ENCODE measurements at places on chromosomes 16 and 17. TPM values are rescaled to one million over a fixed set of nuclear protein-coding genes. Genes with fewer than 3 reads are reported as not detected.

- no peak for DNase-seq
Measured at GRCh38 chr16:85376292-85377095, 236.6 kb upstream of the GSE1 start.

- DNase-seq: no peak
Measured at GRCh38 chr16:59148769-59149155, 414.6 kb upstream of the GOT2 start.

Gene GCGR
- total RNA-seq: not detected

Gene FOXJ1
- total RNA-seq: not detected

DNA sequence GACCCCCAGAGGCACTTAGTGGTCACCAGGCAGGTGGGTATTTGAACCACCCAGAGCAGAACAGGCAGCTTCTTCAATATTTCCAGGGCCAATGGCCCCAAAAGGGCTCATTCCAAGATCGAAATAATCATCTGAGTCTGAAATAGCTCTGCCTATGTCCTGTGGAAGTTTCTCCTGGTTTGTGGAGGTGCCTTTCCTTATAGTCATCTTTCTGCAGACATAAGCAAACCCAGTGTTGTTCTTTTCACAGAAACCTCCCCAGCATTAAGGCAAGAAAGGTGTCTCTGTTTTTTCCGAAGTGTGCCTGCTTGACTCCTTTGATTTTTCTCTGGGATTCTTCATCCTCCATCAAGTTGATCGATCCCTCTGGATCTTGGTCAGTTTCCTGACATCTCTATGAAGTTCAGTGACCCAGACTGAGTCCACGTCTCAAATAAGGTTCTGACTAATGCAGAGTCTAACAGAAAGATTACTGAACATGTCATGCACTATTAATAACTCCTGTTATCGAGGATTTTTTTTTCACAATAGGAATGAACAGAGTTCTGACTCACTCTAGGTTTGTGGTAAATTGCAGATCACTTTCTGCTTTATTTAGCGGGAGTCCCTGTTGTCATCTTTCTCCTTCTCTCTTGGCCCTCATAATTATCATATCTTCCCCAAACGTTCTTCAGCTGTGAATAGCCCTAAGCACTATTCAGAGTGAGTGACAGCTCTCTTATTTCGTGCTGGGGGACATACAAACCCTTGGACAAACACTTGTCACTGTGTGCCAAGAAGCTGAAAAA, 1.5 kb downstream of the LRRC3C start:
- DNase-seq: peak; percentile 92

DNA sequence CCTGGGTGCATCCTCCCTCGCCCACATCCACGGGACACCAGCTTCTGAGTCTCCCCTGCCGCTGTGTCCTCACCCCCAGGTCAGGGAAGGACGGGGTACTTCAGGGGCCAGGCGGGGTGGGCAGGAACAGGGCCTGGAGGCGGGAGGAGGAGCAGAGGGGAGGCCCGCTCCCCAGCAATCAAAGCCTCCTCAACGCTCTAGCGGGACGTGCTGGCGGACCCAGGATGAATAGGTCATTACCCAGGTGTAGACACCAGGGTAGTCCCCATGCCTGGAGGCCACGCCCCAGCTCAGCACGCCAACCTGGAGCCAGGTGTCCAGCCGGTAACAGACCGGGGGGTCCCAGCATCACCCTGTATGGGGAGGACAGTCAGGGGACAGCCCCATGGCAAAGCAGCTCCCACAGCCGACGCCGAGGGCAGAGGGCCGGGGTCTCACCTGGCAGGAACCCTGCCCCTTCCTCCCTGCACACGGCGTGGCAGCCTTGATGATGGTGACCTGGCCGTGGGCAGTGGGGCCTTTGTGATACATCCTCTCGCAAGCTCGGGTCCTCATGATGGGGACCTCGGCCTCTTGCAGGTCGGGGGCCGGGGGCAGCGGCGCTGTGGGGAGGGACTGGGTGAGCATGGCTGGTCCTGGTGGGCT, 24.2 kb downstream of the TPSD1 start:
- DNase-seq: no peak

- no peak for DNase-seq
Measured at GRCh38 chr16:28597692-28598261, 927 bp upstream of the SULT1A2 start.

Gene KRT34
- 0.80 TPM for total RNA-seq

DNA sequence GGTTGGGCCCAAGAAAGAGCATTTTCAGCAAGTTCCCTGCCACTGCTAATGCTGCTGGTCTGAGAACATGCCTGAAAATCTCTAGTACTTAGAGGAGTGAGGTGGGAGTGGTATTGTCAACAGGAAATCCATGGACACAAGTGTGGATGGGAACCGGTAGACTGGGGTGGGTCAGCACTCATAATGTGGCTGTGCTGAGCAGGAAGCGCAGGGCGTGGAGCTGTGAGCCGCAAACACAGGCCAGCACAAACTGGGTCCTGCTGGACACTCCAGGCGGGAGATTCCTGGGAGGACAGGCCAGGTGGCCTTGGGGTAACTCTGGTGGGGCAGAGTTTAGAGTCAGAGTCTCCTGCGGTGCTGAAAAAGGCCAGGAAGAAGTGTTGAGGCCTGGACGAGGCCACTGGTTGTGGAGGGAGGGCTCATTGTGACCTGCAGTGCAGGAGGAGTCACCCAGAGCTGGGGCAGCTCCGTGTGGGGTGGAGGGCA, 62.6 kb downstream of the BANP start:
- DNase-seq: no peak

DNA sequence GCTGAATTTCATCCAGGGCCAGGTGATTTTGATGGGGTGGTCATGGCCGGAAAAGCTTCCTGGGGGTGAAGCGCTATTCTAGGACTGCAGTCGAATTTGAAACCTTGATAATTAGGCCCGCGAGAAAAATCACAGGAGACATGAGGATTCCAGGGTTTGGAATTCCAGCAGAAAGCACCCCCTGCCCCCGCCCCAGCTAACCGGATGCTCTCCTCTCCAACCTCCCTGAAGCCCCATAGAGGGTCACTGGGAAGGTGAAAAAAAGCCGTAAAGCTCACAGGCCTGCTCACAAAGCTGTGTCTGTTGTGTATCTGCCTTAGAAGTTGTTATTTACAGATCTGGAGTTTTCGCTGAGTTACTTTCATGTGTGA, 1.2 kb upstream of the GINS2 start:
- DNase-seq: no peak

Gene SUPT4H1
- 168 TPM for total RNA-seq

Gene TBX21
- not detected for total RNA-seq

- no peak for DNase-seq
Measured at GRCh38 chr16:3946604-3947180, 66.2 kb upstream of the CREBBP start.

Gene DNAAF8
- 2.5 TPM for total RNA-seq

GRCh38 chr16:27304881-27305745, 8.7 kb upstream of the IL4R start:
- DNase-seq: no peak

DNA sequence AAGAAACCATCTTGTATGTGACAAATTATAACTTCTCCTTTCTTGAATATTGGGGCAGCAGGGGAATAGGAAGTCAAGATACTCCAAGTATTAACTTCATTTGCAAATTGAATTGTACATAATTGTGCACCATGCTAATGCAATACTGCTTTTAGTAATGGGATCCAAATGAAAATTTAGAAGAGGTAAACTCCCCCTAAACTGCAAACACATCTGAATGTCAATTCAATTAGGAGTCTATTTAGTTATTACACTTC, 4.5 kb downstream of the STAT5B start:
- DNase-seq: no peak

Gene NPIPB5
- total RNA-seq: 17.3 TPM

DNA sequence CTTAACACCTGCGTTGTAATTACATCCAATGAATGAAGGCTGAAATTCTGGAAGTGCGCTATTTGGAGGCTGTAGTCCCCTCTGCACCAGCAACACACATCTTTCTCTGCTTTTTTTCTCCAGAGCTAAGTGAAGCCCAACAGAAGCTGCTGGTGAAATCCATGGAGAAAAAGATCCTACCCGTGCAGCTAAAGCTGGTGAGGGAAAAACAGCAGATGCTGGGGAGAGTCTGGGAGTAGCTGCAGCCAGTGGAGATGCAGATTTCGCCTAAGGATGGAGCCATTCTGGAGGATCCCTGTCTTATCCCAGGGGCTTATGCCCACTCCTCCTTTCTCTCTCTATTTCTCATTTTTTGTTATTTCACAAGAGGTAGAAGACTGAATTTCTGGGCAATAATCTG, 4.8 kb upstream of the PSMD3 start:
- DNase-seq: no peak

- DNase-seq: no peak
Measured at GRCh38 chr17:30226878-30227277, 8.6 kb downstream of the SLC6A4 start.

- no peak for DNase-seq
Measured at GRCh38 chr16:51393381-51394005, 242.4 kb upstream of the SALL1 start.

DNA sequence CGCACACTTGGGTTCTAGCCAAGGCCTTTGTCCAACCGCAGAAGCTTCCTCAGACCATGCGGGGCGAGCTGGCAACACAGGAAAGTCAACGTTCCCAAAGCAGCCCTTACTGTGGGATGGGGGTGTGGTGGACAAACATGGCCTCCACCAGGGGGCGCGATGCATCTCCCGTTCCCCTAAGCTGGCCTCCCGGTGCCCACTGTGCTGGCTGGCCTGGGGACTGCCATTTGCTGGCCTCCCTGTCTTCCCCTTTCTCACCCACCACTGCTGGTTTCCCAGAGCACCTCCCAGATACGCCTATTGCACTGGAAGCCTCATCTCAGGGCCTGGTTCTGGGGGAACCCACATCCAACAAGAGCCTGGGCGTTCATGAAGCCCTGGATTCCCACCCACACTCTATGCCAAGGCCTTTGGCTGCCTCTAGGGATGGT, 145.3 kb downstream of the IRF8 start:
- DNase-seq: peak; percentile 18

Gene GRAP
- 0.11 TPM for total RNA-seq

DNA sequence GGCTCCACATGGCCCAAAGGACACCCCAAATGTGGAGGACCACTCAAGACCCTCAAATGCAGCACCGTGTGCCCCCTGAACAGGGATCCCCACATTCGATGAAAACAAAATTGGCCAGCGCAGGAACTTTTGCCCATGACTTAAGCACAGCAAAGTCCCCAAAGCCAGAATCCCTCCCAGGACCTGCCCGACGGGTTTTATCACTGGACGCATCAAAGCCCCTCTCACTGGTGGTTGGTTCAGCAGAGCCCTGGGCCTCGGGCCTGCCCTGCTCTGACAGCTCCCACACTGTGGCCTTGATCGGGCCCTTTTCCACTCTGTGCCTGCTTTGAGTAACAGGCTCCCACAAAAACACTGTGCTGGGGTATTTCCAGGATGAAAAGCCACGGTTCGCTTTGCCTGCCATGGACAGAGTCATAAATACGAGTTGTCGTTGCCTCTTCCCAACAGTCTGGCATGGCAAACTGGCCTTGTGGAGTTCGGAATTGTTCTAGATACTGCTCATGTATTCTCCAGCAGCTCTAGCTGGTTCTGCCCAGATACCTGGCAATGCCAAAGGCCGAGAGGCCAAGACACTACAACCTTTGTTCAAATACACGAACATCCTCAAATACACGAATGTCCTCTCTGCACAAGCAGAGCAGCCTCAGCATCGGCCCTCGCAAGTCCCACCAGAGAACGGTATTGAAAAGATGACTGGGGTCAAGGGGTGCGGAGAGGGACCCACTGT, 46.4 kb downstream of the TBC1D16 start:
- no peak for DNase-seq

Gene NDE1
- 37.0 TPM for total RNA-seq

Gene HID1
- 1.8 TPM for total RNA-seq

Measured in HT1080 (cell line).